CD4-positive, alpha-beta T cell treated with Interferon gamma for 1 hour (primary cell): ENCODE measurements at places on chromosomes 6 and 20.

DNA sequence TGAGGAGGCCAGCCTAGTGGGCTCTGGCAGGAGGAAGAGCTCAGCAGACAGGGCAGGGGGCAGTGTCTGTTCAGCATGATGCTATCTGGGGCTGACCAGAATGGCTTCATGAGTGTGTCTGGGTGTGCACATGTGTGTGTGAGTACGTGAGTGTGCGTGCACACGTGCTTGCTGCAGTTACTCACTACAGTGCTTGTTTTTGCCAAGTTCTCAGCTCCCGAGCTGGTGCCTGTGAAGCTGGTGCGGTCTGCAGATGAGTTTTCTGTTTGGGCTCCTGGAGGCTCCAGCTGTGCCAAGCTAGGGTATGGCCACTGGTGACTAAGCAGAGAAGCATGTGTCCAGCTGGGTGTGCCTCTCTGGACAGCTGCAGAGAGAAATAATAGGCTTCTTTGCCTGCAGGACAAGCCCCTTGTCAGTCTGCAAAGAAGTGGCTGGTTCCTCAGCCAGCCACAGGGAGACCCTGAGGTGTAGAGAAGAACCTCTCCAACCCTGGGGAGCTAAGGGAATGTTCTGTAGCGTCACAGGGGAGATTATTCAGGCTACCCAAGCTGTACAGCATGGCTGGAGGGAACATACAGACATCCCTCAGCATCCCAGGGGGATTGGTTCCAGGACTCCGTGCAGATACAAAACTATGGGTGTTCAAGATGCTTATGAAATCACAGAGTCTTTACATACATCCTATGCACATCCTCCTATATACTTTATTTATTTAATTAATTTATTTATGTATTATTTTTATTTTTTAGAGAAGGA lies 40.2 kb upstream of the FAM50B start:
- DNase-seq, result no peak

GRCh38 chr6:149037051-149037671 lies 280.4 kb upstream of the TAB2 start:
- DNase-seq, result no peak

- DNase-seq, result no peak
These were observed 234.1 kb upstream of the PMEPA1 start for GRCh38 chr20:57943950-57944349.

GRCh38 chr6:40710626-40711330 lies 123.6 kb upstream of the LRFN2 start:
- no peak for DNase-seq

DNA sequence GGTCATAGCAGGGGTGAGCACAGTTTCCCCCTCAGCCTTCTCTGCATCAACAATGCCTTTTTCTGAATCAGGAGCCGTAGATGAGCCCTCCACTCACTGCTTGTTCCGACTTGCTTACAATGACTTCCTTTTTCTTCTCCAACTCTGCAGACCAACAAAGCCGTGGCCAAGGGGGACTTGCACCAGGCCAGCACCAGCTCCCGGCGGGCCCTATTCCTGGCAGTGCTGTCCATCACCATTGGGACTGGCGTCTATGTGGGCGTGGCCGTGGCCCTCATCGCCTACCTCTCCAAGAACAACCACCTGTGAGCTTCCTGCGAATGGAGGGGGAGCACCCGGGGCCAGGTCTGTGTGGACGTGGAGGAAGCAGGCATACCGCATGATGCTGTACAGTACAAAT lies 195.8 kb downstream of the SYNDIG1 start:
- DNase-seq, result no peak

GRCh38 chr6:156421933-156422332 lies 355.2 kb upstream of the ARID1B start:
- DNase-seq, result no peak

GRCh38 chr6:163148451-163149278 lies 265.9 kb upstream of the QKI start:
- DNase-seq, result no peak

DNA sequence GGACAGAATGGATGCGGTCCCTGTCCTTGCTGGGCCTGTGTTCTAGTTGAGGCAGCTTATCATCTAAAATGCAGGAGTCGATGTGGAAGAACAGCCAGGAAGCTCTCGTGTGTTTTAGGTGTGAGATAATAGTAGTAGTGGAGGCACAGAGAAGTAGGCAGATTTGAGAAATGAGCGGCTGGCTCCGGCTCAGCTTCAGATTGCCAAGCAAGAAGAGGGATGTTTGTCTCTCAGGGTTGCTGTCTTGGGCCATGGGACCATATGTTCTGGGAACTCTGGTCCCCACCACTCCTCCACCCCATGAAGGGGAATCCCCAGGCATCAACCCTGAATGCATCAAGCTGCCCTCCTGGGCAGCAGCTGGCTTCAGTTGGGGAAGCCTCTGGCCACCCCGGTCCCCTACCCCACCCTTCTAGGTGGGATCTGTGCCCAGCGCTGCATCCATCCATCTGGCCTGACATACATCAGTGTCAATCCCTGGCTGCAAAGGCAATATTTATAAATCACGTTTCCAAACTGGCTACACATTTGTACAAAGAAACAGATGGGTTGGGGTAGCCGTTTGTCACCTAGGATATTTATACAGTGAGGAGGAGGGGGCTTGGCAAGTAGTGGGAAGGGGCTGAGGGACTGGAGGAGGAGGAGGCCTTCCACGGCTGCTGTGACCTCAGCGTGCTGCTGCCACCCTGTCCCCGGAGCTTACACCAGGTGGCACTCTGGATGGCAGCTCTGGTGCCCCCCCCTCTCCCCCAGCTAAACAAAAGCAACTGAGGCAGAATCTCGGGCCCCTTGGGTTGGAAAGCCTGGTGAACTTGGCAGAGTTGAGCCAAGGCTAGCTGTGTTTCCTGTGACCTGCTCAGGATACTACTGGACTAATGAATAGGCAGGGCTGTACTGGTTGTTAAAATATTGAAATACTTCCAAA lies 64.4 kb downstream of the CD40 start:
- DNase-seq, result no peak

DNA sequence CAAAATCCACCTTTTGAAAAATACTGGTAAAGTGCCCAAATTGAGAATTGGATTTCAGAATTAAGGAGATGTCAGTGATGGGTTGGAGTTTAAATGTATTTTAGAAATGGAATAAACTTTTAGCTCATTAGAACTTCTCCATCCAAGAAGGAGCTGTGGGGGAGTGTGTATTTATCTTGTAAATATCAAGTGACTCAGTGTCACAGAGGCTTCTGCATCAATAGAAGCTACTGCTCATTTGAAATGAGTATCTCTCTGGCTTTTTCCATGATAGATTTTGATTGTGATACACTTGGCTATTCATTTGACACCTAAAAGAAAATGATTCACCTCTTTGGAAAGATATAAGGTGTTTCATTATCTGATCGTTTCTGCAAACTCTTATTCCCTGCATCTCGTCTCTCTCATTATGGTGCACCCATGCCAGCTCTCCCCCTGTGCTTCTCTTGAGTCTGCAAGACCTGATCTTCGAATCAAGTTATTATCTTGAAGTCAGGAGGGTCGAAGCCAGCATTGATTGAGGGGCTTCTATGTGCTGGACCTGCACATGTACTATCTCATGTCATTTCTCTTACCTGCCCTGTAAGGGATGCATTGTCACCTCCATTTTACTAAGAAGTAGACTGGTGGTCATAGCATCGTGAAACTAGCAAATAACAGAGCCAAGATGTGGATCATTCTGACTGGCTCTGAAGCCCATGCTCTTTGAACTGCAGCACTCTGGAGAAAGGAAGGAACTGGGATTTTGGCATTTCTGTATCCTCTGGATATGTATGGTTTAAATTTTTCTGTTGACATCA lies 30.1 kb downstream of the VAPB start:
- no peak for DNase-seq

DNA sequence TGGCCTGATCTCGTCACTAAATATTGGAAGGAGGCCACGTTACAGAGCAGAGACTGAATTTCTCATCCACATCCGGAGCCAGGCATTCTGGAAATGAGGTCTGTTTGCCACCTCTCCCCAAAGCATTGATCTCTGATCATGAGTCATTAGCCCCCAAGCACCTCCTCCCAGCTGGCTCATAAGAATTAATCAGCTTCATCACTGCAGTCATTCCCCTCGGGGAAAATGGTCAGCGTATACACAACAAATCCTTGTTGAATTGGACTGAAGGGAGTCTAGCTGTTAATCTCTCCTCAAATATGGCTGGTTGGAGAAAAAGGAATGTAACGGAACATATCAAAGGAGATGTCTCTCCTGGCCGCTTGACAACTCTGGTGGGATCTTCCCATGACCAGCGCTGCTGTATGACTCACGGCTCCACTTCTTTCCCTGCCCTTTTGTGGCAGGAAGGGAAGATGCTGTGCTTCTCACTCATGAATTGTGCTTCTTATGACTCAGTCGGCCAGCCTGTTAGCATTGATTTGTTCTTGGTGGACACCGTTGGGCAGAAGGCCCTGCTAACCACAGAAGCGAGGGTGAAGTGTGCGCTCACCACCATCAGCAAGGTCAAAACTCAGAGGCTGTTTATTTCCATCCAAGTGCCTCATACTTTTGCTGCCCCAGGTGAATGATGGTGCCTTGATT lies 76.7 kb downstream of the RNF182 start:
- DNase-seq, result no peak

- no peak for DNase-seq
These were observed 67.2 kb upstream of the TRAF3IP2 start for GRCh38 chr6:111672761-111673450.

DNA sequence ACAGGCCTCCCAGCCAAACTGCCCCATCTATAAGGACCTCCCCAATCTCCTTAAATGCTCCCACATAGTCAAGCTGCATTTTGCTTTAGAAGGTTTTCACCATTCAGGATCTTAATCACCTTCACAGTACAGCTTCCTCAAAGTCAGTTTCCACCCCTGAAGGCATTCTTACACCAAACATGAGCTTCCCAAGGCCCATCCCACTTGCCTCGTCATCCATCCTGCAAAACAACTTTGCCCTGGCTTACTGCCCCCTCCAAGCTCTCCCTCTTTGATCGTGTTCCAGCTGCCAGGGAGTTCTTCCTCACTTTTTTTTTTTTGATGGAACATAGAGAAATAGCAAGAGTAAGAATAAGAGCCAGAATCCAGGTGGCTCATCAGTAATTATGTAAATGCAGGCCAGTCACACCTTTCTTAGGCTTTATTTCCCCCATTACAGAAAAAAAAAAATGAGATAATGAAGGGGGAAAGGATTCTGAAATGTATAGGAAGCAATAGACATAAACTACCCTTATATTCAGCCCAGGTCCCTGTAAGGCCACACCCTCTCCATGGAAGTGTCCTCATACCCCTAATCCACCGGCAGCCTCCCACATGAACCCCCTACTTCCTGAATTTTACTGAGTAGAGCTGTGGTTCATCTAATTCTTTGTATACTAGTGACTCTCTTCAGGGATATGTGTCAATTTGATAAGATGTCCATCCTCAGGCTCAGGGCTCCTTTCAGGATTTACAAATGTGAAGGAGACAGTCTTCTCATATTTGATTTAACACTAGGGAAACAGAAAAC lies 12.7 kb downstream of the TRIM27 start:
- DNase-seq, result no peak

DNA sequence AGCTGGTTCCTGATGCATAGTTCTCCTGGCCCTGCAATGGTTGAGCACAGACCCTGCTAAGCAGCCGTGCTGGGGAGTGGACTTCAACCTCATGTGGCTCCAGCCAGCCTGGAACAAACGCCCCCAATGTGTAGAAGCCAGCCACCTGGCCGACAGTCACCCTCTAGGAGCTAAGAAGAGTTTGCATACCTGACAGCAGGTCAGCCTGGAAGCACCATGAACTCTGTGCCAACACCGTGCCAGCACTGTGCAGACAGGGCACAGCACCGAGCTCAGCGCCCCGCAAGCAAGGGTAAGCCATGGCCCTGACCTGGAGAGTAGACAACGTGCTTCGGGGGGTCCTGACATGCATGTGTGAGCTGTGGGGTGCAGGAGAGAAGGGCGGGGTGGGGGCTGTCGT lies 356.3 kb downstream of the ZFAND3 start:
- no peak for DNase-seq

DNA sequence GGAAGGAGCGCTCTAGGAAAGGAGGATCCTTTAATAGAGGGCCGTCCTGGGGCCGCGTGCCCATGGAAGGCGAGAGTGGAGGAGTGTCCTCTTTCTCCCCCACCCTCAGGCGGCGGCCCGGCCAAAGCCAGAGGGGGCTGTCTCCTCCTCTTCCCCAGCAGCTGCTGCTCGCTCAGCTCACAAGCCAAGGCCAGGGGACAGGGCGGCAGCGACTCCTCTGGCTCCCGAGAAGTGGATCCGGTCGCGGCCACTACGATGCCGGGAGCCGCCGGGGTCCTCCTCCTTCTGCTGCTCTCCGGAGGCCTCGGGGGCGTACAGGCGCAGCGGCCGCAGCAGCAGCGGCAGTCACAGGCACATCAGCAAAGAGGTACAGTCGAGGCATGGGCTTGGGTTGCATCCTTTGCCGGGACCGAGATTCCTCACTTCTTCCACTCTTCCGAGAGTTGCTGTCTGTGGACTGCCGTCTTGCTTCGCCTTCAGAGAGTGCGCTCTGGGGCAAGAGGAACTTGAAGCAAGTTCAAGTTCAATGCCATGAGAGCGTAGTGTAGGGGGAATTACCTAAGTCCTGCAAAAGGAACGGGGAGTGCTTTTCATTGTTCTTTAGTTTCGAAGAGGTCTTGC lies at the start of gene LAMA2:
TSS of gene LAMA2 (plus strand) at position 148 of the 621 bp plus-strand sequence. CDS start at position 256, 108 bp downstream.
- no peak for DNase-seq

DNA sequence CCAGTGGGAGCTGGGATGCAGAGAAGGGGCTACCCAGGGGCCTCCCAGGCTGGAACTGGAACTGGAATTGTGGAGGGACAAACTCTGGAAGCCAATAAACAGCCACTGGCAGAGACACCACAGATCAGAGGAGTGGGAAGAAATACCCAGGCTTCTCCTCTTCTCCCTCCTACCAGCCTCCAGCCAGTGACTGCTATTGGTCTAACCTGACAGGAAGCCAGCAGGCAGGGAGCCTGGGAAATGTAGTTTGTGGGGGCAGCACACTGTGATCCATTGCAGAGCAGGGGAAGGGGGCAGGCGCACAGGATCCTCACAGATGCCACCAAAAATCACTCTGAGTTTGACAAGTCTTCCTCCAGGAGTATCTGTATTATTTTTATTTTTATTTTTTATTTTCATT lies 12.1 kb upstream of the MLN start:
- DNase-seq, result peak; percentile 7

- no peak for DNase-seq
These were observed 39.6 kb upstream of the RCAN2 start for GRCh38 chr6:46530896-46531295.

- DNase-seq, result no peak
These were observed 498.5 kb upstream of the NOX3 start for GRCh38 chr6:155954149-155954548.

DNA sequence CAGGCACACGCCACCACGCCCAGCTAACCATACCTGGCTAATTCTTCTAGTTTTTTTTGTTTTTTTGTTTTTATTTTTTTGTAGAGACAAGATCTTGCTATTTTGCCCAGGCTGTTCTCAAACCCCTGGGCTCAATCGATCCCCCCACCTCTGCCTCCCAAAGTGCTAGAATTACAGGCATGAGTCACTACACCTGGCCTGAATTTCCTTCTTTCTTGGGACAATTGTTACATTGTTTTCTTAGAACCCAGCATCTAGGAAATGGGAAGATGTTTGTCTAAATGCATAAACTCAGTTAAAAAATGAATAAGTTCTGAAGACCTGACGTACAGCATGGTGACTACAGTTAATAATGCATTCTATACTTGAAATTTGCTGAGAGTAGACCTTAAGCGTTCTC lies 10.8 kb upstream of the AGPAT4 start:
- DNase-seq, result no peak
